ENCODE measurements at places on chromosomes 16 and 17.

DNA sequence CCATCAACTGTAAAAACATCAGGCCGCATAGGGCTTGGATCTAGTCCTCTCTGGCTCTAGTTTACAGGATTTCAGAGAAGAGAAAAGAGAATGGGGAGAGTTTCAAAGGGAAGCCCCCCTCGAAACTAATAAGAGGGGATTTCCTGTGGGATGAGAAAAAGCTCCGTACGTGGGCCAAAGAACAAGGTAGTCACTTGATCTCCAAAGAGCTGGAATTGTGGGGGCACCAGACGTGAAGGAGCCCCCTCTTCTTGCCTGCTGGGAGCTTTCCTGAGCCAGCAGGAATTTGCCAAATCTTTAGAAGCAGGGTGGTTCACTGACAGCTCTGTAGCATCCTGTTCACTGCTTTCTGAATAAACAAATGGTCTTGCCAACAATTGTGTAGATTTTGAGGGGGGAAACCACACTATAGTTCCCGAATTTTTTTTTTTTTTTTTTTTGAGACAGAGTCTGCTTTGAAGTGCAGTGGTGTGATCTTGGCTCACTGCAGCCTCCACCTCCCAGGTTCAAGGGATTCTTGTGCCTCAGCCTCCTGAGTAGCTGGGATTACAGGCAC, 7.0 kb upstream of the TMIGD1 start:
- DNase-seq = no peak

DNA sequence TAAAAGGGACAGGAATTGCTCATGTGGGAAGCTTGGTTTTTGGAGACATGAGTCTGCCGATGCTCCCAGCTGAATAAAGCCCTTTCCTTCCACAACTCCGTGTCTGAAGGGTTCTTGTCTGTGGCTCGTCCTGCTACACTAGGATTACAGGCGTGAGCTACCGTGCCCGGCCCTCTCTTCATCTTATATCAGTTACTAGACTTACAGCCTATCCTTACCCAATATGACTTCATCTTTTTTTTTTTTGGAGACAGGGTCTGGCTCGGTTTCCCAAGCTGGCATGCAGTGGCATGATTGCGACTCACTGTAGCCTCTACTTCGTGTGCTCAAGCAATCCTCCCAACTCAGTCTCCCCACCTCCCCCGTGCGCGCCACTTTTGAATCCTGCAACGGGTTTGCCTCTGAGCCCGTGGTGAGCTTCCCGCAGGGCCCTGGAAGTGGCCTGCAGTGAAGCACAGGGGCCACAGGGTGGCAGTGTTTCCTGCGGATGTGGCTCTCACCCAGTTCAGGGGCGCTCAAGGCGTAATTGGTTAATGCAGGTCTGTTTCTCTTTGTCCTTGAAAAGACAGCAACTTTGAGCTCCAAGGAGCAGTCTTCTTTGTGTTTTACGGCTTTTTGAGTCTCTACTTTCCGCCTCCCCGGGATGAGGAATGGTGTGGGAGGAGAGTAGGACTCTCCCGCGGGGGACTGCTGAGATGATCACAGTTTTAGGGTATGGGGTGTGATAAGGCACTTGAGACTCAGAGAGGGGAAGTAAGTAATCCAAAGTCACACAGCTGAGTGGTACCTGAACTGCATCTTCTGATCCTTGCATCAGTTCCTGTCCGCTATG, 22.7 kb upstream of the GPRC5B start:
- DNase-seq = peak; percentile 75

- DNase-seq = no peak
Observed at GRCh38 chr16:19393226-19394111, 24.2 kb upstream of the TMC5 start.

DNA sequence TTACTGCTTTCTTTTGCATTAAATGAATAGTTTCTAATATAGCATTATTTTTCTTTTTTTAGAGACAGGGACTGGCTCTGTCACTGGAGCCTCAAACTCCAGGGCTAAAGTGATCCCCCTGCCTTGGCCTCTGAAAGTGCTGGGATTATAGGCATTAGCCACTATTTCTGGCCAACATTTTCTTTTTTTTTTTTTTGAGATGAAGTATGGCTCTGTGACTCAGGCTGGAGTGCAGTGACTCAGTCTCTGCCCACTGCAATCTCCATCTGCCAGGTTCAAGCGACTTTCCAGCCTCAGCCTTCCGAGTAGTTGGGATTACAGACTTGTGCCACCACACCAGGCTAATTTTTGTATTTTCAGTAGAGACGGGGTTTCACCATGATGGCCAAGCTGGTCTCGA, 2.0 kb upstream of the DUXB start:
- no peak for DNase-seq

GRCh38 chr17:43827596-43827995, 5.3 kb downstream of the MPP3 start:
- DNase-seq = no peak

- no peak for DNase-seq
Observed at GRCh38 chr17:742147-742793, 9.8 kb downstream of the GEMIN4 start.

DNA sequence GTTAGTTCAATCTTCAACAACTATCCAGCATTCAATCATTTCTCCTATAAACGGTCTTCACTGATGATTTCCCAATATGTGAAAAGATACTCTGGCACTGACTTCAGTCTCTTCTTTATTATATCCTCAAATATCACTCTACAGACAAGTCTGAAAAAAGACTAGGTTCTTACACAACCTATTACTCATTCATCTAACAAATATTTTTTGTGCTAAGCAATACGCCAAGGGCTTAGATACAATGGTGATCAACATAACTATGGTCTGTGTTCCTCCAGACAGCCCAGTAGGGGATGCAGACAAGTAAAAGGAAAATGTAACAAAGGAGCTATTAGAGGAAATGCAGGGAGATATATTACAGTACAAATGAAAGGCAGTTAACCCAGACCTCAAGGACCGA, 63.9 kb downstream of the MYO1D start:
- DNase-seq = no peak

DNA sequence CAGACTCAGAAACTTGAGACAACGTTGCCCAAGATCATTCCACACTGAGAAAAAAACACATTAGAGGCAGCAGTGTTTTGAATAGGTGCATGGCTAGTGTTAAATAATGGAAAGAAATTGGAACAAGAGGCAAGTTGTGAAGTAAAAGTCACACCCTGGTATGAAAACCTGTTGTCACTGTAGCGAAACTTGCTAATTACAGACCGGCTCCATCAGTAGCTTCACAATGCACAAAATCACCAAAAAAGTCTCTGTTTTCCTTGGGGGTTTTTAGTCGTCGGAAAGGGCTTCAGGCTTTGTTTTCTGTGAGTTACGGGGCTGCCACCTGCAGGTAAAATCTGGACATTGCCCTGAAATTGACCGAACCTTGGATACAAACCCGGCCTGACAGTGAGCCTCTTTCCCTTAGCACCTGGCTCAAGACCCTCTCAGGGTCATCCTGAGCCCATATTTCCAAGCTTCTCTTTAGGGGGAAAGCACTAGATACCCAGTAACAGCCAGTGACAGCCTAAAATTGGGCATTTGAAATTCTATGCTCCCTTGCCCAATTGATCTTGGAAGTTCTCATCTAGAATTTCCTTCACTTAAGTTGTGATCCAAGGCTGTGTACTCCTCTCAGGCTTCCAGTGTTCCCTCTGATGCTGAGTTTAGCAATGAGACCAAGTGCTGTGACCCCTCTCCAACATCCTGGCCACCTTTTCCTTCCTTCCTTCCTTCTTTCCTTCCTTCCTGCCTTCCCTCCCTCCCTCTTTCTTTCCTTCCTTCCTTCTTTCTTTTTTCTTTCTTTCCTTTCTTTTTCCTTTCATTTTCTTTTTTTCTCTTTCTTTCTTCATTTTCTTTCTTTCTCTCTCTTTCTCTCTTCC, 7.2 kb upstream of the GRB2 start:
- DNase-seq = peak; percentile 79

GRCh38 chr16:56625943-56626654, 518 bp downstream of the MT1E start:
- no peak for DNase-seq

- DNase-seq = no peak
Observed at GRCh38 chr16:71919035-71919434, 23.7 kb downstream of the IST1 start.

DNA sequence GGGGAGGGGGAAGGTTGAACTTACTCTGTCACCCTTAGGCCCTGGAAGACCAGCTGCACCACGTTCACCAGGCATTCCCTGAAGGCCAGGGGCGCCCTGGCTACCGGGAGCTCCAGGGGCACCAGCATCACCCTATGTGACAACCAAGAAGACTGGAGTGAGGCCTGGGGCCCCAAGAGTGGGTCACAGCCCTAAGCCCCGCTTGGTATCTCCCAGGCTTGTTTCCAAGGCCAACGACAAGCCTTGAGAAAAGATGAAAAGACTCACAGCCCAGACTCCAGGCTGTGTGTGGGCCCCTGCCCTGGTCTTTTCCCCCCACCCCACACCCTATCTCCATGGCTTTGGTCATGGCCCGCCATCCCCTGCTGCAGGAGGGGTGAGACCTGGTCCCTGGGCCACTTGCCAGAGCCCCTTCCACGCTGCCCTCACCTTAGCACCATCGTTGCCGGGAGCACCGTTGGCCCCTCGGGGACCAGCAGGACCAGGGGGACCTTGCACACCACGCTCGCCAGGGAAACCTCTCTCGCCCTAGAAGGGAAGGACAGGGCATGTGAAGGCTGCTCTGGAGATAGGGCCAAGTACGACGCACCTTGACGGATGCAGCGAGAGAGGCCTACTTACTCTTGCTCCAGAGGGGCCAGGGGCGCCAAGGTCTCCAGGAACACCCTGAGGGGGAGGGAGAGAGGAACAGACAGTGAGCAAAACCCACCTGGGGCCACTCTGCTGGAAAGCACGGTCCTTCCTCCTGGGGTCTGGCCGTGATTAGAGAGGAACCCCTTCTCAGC, 9.9 kb downstream of the COL1A1 start:
- DNase-seq = no peak

DNA sequence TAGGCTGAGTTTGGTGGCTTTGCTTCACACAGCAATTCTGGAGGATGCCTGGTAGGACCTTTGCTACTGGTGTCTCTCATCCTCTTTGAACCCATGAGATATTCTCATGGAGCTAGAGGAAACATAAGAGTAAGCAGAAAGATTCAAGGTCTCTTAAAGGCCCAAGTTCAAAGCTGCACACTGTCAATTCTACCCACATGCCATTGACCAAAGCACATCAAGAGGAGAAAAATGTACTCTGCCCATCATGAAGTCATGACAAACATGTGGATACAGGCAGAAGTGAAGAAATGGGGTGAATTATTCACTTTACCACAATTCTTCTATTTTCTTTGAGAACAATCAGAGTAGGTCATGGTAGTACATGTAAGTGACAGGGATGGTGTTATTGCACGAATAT, 13.1 kb downstream of the SKA2 start:
- DNase-seq = no peak

GRCh38 chr16:72664056-72664508, 383.8 kb downstream of the ZFHX3 start:
- DNase-seq = no peak

DNA sequence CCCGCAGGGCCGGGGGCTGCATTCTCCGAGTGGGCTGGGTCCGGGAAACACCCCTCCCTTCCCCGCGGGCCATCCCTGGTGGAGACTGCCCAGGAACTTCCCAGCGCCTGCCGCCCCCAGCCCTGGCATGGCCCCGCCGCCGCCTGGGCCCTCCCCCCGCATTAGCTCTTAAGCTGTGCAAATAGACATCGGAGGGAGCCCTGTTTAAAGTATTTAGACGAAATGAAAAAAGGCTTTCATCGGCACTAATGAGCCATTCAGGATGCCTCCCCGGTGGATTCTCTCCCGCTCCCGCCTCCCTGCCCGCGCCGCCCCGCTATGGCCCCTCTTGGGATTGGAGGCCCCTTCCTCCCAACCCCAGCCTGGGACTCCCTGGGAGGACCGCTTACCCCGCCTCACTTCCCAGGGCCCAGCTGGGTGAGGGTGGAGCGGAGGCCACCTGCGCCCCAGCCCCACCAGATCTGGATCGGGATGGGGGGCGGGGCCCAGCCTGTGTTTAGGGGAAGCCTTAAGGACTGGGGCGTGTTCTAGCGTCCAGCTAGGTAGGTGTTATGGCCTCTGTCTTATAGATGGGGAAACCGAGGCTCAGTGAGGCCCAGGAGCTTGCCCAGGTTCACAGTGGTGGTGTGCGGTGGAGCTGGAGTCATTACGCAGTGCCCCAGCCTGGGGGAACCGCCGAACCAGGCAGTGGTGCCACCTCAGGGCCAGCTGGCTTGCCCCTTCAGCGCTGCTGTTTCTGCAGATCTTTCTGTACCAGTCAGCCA, 19.7 kb downstream of the SEZ6 start:
- DNase-seq = no peak

GRCh38 chr17:60769327-60769726, 91.7 kb downstream of the BCAS3 start:
- DNase-seq = no peak

DNA sequence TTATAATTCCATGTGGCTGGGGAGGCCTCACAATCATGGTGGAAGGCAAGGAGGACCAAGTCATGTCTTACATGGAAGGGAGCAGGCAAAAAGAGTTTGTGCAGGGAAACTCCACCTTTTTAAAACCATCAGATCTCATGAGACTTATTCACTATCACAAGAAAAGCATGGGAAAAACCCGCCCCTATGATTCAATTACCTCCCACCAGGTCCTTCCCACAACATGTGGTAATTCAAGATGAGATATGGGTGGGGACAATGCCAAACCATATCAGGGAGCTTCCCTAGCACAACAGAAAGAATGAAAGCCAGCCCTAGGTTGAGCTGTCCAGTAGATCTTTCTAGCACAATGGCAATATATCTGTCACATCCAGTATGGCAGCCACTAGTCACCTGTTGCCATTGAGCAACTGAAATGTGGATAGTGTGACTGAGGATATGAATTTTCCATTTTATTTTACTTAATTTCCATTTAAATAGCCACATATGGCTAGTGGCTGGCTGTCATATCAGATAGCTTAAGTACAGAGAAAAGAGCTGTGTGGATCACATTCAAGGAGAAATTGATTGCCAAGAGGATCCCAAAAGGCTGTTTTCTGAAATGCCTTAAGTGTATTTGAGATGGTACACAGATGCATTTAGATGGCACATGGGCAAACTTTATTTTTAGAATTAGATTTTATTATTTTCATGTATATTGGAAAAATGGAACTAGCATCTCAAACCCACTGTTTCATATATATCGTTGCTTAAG, 273.0 kb downstream of the GRIN2A start:
- no peak for DNase-seq

DNA sequence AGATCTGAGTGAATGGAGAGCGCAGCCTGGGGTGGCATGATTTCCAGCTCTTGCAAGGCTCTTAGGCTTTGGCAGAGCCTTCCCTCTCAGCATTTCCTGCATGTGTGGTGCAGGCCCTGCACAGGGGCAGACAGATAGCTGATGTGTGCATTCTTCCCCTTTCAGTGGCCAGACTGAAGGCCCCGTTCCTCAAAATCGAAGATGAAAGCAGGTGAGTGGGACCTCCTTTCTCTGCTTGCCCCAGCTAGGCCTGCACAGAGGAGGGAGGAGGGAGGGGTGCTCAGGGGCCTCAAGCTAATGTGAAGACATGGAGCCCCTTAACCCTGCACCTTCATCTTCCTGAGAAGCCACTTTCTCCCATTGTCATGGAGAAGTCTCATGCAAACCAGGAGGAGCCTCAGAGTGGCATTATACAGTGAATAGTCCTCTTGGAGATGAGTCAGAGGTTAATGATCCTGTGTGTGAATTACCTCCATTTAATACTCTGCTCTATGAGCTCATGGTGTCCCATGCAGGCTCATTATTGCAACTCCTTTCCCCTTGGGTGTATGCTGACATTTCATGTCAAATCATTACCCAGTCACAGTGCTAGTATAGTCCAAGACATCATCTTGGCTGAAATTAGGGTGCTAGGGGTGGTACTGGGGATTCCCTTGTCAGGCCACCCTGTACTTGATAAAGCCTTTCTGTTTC, 20.4 kb upstream of the ADAM11 start:
- no peak for DNase-seq

- no peak for DNase-seq
Observed at GRCh38 chr16:57992084-57992483, 8.4 kb downstream of the ZNF319 start.

Measured in germinal center (tissue), 1 donor.